Trophoblast cell (in vitro differentiated cells and primary cell): ENCODE measurements at places on chromosomes 13 and 19.

DNA sequence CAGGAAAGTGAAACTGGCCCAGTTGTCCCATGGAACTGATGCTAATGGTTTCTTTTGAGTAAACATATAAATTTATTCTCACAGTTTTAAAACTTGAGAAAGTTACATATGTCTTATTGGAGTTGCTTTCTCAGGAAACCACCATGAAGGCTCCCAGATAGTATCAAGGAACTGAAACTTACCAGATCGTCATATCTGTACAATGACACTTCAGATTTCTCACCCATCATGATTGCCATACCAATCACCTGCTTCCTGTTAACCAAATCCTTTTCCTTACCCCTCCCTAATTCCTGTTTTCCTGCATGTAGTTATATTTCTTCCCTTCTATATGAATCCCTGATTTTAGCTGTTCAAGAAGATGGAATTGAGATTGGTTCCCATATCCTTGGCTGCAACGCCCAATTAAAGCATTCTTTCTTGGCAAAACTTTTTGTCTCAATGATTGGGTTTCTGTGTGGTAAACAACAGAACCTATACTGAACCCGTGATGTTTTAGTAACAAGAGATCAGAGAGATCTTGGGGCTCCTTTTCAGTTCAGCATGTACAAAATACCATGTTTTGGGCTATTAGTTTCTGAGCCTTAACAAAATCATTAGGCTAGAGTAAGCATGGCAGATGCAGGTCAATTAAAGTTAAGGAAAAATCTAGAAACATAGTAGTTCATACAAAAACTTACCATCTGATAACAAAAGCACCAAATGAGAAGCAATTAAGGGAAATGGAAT lies 781.3 kb upstream of the MIR17HG start:
- no peaks in the 10 kb centered on the region for H3K36me3 ChIP-seq
- H3K27me3 ChIP-seq, result no peaks in the 10 kb centered on the region
- no peak overlapping the region for H3K4me3 ChIP-seq
- DNase-seq, result no peak

- H3K27ac ChIP-seq, result no peak overlapping the region
- no peak for DNase-seq
- peaks cover 2% of the 10 kb centered on the region for H3K36me3 ChIP-seq
- H3K4me3 ChIP-seq, result no peak overlapping the region
Measured at GRCh38 chr13:24877531-24877930, 113.6 kb downstream of the RNF17 start.

DNA sequence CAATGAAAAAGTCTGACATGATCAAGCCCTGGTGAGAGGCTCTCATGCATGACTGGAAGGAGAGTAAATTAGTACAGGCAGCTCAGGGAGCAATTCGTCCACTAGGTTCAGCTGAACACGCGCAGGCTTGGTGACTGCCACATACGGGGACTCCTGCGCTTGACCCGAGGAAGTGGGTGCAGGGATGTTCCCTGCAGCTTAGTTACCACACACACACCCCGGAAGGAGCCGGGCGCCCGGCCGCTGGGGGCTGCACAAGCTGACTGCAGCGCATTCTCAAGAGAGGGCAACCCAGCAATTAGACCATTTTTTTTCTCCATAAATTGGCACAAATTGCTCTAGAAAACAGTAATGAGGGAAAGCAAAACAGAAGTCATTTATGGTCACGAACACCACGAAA lies 23.0 kb upstream of the MIER2 start:
- DNase-seq, result no peak
- H3K36me3 ChIP-seq, result no peaks in the 10 kb centered on the region
- no peak overlapping the region for H3K4me3 ChIP-seq
- H3K27me3 ChIP-seq, result no peaks in the 10 kb centered on the region
- no peaks in the 10 kb centered on the region for H3K4me1 ChIP-seq
- H3K27ac ChIP-seq, result no peak overlapping the region

GRCh38 chr13:103007427-103007762 lies 58.8 kb downstream of the SLC10A2 start:
- H3K4me1 ChIP-seq, result no peaks in the 10 kb centered on the region
- H3K4me3 ChIP-seq, result no peak overlapping the region
- H3K27ac ChIP-seq, result no peak overlapping the region
- DNase-seq, result no peak

- no peak overlapping the region for H3K4me3 ChIP-seq
- no peaks in the 10 kb centered on the region for H3K27me3 ChIP-seq
- H3K4me1 ChIP-seq, result no peaks in the 10 kb centered on the region
- DNase-seq, result no peak
- H3K36me3 ChIP-seq, result no peaks in the 10 kb centered on the region
- H3K27ac ChIP-seq, result no peak overlapping the region
Measured at GRCh38 chr13:47747901-47748300, 253.2 kb downstream of the SUCLA2 start.

GRCh38 chr13:31882794-31883193 lies 143.5 kb downstream of the RXFP2 start:
- no peak overlapping the region for H3K27ac ChIP-seq
- no peaks in the 10 kb centered on the region for H3K27me3 ChIP-seq
- H3K36me3 ChIP-seq, result no peaks in the 10 kb centered on the region
- DNase-seq, result no peak

DNA sequence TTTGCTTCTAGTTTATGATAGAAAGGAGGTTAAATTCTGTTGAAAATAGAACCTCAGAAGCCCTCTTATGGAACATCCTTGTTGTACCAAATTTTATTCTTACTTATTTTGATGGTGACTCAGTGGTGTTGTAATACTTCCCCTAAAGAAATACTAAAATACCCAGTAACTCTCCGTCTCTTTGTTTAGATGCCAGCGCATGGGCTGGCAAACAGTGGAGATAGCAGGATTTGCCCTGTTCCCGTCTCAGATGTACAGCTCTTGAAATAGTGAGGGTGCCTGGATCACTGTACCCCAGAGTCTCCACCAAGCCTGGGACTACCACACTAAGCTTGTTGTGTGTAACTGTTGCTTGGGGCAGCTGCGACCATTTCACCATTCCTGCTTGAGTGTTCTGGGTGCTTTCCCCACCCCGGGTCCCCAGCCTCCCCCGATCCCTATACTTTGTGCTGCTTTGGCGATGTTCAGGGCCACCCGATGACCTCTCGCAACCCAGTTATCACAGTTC lies 67.0 kb upstream of the TEX29 start:
- H3K4me1 ChIP-seq, result no peaks in the 10 kb centered on the region
- peaks cover 22% of the 10 kb centered on the region for H3K36me3 ChIP-seq
- no peak overlapping the region for H3K27ac ChIP-seq
- no peaks in the 10 kb centered on the region for H3K27me3 ChIP-seq
- no peak for DNase-seq
